Fibroblast of skin of left quadriceps (primary cell): ENCODE measurements at places on chromosomes 5 and 9.

DNA sequence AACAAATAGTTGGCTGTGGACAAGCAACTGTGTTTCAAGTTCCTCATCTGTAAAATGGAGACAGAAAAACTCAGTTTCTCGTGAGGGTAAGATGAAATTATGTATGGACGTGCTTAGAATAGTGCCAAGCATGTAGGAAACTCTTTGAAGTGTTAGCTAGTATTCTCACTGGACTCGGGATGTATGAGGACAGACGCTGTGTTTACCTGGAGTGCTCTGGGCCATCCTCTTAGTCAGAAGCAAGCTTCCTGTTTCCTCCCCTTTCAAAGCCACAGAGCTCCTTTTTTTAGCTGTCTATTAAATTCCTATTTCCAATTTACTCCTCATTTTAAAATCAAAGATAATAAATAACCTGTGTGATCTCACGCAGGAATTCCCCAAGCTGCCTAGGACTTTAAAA, 23.8 kb upstream of the IQGAP2 start:
- no peak for DNase-seq

- DNase-seq: no peak
Observed at GRCh38 chr5:76386360-76386759, 16.7 kb upstream of the IQGAP2 start.

GRCh38 chr9:138058181-138058580, 180.6 kb downstream of the CACNA1B start:
- no peak for DNase-seq

DNA sequence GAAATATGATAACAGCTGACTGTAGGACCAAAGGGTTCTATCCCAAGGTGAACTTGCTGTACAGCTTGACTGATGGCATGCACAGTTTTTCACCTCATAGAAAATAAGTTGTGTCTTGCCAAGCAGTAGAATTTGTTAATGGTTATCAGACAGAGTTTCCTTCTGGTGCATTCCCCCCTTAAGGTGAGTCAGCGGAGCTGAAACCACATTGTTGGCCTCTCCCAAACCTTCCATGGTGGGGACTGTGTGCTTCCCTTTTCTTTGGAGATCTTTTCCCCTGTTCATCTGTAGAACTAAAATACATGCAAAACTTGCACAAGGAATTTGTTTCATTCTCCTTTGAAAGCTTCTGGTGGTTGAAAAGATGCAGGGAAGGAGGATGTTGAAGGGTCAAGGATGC, 179.8 kb downstream of the FGF1 start:
- DNase-seq: no peak

- DNase-seq: no peak
Observed at GRCh38 chr5:124477577-124477976, 268.9 kb downstream of the ZNF608 start.

DNA sequence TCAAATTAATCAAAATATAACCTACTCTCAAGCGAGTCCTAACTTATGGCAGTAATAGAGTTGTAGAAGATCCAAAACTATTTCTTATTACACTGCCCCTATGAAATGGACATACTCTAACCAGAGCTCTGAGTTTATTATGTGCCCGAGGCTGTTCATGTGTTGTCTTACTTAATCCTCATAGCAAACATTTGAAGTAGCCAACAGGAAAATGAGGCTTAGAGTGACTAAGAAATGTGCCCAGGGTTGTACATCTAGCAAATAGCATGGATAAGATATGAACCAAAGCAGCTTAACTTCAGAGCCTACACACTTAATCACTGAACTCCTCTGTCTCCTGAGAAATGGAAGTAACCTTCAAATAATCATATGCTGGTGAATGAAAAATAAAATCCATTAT, 1551.7 kb downstream of the MAT2B start:
- DNase-seq: no peak

GRCh38 chr5:9720361-9720760, 90.2 kb upstream of the TAS2R1 start:
- no peak for DNase-seq

GRCh38 chr9:110575169-110575568, 4.4 kb downstream of the SVEP1 start:
- no peak for DNase-seq

- no peak for DNase-seq
Observed at GRCh38 chr5:135471726-135472125, 19.6 kb upstream of the TIFAB start.

DNA sequence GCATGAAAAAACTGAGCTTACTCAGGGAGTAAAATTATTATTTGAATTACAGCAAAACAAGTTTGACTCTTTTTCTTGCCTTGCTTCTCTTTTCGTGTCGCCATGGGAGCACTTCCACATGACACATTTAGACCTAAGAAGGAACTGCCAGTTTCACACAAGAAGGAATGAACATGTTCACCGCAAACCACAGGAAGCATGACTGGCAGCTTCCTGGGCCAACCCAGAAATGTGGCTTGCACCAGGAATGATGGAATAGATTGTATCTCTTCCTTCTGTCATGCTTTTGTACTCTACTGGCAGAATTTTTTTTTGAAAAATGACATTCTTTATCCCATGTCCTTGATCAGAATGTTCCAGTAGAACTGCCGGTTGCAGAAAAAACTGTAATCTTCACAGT, 32.9 kb upstream of the MAN2A1 start:
- peak; percentile 65 for DNase-seq

DNA sequence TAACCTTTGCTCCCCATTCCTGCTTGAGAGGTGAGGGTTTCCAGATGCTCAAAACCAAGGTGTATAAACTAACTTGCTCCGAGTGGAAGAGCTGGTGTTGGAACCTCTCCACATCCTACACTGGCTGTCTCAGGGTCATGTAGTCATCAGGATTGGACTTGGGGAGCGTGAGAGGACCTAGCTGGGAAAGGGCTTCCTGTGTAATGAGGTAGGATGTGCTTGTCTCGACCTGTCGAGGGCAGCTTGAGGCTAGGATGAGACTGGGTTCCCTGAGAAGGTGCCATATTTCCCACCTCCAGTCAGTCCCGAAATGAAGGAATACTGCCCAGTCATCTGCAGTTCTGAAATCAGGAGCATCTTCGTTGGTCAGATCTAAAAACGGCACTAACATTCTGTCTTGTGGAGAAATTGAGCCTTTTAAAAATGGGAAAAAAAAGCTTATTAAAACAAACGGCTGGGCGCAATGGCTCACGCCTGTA, 1.3 kb downstream of the CCNI2 start:
- no peak for DNase-seq

- no peak for DNase-seq
Observed at GRCh38 chr5:76791461-76791860, 27.4 kb upstream of the F2RL1 start.

GRCh38 chr5:14416621-14417275, 164.8 kb upstream of the OTULINL start:
- DNase-seq: peak; percentile 71

DNA sequence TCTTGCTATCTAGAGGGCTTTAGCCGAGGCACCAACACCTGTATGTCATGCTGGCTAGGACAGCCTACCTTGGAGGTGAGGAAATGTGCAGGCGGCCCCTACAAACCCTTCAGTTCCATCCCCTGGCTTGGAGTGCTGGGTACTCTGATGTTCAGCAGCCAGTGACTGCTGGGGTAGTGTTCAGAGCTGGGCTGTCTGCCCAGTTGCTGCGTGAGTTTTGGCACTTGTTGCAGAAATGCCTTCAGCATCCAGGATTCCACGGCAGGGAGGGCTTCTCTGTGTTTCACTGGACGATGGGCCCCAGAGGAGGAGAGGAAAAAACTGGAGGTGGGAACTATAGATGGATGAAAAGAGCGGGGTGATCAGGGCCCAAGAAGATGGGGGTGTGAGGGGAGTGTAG, 10.4 kb downstream of the SWI5 start:
- DNase-seq: no peak

DNA sequence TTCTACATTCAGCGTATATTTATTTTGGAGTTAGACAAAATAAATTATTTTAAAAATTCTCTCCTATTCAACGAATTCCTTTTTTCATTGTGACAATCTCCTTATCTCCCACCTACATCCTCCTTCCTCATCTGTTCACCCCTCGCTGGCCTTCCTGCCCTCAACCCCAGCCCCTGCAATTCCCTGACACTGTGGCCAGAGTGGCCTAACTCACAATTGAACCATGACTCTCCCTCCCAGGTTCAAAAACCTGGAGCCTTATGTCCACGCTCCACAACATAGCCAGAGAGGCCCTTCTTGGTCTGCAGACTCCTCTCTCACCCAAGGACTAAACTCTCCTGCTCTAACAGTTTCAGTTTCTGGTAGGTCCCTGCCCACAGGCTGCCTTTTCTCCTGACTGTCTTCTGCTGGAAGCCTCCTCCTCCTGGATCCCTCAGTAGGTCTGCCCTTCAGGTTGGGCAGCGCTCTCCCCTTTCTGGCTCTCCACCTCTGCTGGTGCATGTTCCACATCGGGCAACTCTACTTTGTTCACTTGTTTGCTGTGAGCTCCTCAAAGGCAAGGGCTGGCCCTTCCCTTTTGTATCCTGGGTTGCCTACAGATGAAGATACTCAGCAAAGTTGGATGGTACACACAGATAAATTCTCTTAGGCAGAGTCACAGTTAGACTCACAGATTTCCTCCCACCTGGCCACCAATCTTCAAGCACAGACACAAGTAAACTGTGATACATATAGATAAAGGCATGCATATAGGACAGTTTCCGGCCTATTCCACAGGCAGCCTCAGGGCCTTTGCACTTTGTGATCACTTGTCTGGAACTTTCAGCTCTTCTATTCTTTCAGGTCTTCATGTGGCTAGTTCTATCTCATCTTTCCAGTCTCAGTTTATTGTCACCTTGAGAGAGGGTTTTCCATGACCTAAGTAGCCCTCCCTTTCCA, 19.8 kb upstream of the MYORG start:
- DNase-seq: no peak

DNA sequence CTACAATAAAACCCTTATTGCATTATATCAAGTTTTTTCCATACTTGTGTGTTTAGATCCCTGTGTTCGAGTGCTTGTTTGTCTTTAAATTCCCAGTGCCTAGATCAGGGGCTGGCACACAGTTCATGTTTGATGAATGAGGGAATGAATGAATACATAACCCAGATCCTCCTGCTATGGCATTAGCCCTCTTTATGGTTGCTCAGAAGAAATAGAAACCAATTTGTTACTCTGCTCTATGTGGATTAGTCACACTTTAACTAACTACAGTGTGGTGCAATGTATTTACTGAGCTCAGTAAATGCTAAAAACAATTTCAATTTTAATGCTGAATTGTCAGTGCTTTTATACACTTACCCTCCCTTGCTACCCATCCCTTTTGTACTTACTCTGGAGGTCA, 16.4 kb upstream of the GALNT10 start:
- no peak for DNase-seq

- DNase-seq: no peak
Observed at GRCh38 chr5:111706345-111706744, 50.6 kb downstream of the NREP start.

DNA sequence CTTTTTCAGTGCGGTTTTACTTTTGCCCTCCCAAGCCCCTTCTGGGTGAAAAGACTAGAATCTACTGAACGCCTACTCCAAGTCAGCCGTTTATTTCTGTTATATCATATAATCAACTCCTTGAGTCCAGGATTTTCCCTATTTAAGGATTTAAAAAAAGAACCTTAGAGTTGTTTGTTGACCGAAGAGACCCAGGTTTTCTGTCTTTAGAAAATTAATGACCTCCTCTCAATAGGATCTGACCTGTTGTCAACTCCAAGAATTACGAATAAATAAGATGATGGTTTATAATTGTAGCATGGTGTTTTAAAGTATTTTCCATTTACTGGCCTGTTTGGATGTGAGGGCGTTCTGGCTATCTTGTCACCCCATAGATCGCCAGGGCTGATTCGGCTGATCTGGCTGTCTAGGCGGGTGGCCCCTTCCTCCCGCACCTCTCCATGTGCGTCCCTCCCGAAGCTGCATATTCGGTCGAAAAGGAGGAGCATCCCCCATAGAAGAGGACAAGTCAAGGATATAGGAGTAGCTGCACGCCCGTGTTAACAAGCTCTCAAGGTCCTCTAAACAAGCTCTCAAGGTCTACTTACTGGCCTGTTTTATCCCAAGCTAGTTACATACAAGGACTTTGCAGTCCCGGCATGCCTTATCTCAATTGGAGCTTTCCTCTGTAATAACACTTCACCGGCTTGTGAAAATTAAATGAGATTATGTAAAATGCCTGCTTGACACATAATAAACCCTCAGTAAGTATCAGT, 1.1 kb upstream of the UBAP2 start:
- no peak for DNase-seq

DNA sequence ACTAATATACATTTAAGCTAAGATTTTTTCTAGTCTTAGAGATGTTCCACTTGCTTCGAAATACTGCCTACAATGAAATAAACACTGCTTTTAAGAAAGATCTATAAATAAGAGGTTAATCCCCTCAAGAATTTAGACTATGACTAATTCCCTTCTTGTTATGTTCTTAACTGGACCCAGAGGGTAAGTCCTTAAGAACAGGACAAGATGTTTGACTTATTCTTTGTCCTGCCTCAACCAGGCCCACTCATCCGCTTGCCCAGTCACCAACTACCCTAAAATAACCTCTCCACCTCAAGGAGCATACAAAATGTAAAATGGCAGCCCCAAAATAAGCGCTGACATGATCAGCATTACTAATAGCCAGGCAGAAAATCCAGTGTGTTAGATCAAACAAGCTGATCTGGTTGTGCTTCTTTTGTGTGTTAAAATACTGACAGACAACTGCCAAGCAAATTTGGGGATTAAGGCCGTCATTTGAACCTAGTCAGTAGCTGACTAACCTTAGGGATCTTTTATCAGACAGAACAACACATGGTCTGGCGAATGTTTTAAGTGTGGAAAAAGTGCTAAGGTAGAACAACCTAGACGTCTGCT, 93.7 kb upstream of the SMC5 start:
- no peak for DNase-seq

GRCh38 chr9:111938427-111938800, 41.8 kb downstream of the UGCG start:
- DNase-seq: no peak
